Inflammatory macrophage treated with lipopolysaccharide for 4 hours (primary cell): ENCODE measurements at places on chromosomes 1 and 21.

DNA sequence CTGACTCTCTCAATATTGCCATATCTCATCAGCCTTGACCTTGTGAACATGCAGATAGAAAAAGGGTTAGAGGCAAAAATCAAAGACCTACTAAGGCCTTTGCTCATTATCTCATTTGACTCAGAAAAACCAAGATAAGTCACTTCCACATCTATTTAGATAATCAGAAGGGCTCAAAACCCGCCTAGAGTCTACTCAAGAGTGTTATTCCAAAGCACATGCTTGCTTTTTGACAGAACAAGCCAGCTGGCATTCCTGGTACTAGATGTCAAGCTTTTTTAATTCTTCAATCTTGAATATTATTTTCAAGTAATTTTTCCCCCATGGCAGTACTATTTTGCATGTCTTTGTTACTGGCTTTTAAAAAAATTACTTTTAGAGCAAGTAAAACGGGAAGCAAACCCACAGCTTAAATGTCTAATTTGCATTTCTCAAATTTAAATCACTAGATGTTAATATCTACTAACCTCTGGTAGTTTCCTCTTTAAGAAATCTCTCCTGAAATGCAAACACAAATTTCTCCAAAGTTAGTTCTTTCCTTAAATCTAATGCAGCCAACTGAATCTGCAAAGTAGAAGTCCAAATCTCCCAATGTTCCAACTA is 51.5 kb downstream of the APP start:
- DNase-seq, result no peak

- DNase-seq, result peak; percentile 97
Observed at GRCh38 chr21:33198346-33199099, 31.2 kb upstream of the IFNAR2 start.

DNA sequence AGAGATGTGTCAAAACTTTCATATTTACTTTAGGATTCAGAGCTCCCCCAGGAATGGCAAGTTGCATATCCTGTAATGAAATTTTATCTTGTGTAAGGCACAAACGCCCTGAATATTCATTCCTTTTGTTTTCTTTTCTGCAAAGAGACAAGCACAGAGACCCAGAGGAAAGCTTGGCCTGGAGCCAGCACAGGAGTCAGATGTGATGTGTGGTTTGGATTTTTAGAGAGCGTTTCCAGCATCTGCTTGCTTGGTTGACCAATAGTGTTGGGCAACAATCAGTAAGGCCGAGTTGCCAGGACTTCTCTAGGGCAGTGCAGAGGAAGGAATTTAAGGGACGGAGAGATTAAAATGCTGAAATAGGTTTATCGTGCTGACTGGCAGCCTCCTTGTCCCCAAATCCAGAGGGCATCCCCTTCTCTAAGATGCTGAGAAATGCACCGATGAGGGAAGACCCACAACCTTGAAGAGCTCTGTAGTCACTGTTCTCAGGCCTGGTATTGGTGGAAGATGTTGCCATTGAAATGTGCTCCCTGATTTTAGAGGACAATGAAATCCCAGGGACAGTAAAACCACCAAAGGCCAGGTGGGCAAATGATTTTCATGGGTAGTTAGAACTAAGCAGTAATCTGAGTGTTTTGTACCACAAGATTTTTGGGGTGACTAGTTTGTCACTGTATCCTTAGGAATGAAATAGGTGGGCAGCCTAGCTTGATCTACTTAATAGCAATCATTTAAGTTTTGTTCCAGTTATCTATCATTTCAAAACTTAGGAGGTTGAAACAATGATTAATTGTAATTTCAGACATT is 37.9 kb upstream of the RHOU start:
- DNase-seq, result peak; percentile 63

DNA sequence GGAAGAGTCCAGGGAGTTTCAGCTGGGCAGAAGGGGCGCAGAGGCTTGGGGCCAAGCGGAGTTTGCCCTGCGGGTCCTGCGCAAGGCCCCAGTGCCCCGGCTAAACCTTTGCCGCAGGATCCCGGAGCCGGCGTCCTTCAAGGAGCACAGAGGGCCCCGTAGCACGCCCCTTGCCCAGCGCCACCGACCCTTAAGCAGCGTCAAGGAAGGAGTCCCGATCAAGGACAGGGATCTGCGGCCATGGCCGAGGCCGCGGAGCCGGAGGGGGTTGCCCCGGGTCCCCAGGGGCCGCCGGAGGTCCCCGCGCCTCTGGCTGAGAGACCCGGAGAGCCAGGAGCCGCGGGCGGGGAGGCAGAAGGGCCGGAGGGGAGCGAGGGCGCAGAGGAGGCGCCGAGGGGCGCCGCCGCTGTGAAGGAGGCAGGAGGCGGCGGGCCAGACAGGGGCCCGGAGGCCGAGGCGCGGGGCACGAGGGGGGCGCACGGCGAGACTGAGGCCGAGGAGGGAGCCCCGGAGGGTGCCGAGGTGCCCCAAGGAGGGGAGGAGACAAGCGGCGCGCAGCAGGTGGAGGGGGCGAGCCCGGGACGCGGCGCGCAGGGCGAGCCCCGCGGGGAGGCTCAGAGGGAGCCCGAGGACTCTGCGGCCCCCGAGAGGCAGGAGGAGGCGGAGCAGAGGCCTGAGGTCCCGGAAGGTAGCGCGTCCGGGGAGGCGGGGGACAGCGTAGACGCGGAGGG is 520 bp downstream of the CLIC6 start:
- no peak for DNase-seq

DNA sequence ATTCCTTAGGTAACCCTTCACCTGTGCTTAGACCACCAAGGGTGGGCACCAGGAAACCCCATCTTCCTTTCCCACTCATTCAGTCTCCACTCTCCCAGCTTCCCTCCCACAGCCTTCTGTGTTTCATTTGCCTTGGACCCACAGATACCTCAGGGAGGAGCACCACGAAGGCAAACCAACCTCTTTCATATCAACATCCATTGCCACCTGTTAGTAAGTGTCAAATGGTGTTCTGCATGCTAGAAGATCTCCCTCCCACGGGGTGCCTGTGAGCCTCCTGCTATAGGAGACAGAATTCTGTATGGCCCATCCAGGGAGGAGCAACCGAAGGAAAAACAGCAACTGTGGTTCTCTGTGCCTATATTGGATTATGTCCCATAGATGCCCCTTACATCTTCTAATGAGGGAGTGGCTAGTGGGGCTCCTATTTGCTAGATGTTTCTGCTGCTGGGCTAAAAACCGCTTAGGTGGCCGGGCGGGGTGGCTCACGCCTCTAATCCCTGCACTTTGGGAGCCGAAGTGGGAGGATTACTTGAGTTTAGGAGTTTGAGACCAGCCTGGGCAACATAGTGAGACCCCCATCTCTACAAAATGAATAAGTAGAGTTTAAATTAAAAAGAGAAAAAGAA is 25.6 kb upstream of the SCCPDH start:
- no peak for DNase-seq

DNA sequence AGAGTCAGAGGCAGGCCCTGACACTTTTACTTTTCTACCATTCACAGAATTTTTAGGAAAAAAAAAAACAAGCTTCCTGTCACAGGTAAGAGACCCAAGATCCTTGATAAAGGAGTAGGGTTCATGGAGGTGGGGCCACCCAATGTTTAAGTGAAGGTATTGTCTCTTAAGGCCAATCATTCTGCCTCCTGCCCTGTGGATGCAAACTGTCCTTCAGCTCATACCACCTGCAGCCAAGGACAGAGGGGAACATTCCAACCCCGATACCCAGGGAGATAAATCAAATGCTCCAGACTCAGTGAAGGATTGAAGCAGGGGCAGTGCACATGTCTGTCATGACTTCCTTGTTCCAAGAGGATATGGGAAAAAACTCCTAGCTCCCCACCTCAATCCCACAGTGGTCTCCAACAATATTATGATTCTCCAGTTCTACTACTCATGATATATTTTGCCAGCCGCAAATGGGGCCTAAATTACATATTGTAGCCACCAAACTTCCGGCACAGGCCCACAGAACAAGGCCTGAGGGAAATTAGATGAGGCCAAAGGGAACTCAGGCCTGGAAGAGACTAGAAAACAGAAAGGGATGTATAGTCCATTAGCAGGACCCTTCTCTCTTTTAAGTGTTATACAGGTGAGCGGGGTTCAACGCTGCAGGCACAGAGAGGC is 59.5 kb downstream of the TRABD2B start:
- no peak for DNase-seq

- DNase-seq, result no peak
Observed at GRCh38 chr1:3225661-3226060, 156.7 kb downstream of the PRDM16 start.

DNA sequence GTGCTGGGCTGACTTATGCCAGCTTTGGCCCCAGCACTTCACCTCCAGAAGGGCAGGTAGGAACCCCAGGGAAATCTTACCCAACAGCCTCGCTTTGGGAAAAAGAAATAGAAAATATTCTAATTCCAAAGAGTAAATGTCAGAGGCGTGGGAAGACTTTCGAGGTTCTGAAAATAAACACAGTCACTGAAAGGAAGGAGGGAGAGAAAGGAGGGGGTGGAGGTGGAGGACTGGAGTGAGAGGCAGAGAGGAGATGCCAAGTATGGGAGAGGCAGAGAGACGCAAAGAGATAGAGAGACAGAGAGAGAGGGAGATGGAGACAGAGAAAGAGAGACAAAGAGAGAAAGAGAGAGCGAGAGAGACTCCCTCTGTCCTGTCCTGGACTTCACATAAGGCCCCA is 395.0 kb downstream of the PTPRU start:
- no peak for DNase-seq

DNA sequence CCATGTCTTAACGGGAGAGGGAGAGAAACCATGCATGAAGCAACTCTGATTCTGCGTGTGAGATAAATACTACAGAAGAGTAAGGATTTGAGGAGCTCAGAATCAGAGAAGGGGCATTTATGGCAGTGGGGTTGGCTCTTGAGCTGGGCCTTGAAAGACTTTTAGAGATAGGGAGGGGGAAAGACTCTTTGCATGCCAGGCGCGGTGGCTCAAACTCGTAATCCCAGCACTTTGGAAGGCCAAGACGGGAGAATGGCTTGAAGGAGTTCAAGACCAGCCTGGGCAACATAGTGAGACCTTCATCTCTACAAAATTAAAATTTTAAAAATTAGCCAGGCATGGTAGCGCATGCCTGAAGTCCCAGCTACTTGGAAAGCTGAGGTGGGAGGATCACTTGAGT is 672 bp downstream of the ARMH1 start:
- no peak for DNase-seq

DNA sequence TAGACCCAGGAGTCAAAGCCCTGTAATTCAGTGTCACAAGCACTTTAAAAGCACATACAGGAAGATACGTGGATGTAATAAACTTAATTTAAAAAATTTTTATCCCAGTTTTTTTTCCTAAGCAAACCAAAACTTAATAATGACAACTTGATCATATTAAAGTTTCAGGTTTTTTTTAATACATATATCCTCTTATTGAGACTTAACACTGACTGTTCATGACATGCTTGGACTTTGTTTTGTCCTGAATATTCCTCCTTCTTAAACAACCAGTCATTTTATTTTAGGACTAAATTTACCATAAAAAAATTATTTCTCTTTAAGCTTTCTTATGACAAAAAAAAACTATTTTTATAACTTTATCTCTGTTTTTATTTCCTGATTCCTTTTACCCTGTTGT is 64.1 kb downstream of the WDR4 start:
- DNase-seq, result no peak

DNA sequence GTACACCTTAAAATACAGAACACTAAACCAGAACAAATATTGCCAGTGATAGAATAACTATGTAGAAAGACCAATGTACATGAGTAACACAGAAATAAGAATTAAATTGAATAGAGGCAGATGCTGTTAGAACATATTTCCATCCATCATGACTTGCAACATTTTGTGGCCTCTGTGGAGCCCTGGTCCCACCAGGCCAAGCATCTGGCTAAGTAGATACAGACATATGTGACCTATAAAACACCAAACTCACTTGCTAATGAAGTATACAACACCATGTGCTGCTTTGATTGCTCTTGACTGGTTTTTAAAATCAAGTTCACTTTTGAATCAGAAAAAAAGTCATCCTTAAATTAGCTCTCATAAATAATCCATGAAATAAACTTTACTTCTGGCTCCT is 20.5 kb downstream of the SLC19A2 start:
- DNase-seq, result no peak
